MG63 (cell line): ENCODE measurements at places on chromosomes 11 and 22. TPM values are rescaled to one million over a fixed set of nuclear protein-coding genes. Genes with fewer than 3 reads are reported as not detected.

The C11orf16 gene
- total RNA-seq, result not detected in 2 replicates

The SCGB2A2 gene
- total RNA-seq, result not detected in 2 replicates

The PTPRCAP gene
- not detected in 2 replicates for total RNA-seq

The MDK gene
- total RNA-seq, result 0.82 and 2.8 TPM in 2 replicates

The E2F8 gene
- total RNA-seq, result 1.9 TPM in 2 replicates

The GDPD4 gene
- not detected in 2 replicates for total RNA-seq

The SHANK3 gene
- total RNA-seq, result 1.3 and 2.6 TPM in 2 replicates

The VSIG10L2 gene
- not detected in 2 replicates for total RNA-seq

The HBG2 gene
- not detected in 2 replicates for total RNA-seq

The GGTLC2 gene
- not detected in 2 replicates for total RNA-seq

The CDCA5 gene
- total RNA-seq, result 42.5 and 43.5 TPM in 2 replicates

The DEFB131B gene
- not detected in 2 replicates for total RNA-seq

- no peak for DNase-seq
Measured at GRCh38 chr22:25540908-25541660, 23.4 kb upstream of the GRK3 start.

- DNase-seq, result peak; percentile 89
Measured at GRCh38 chr11:70517988-70518907, 119.9 kb downstream of the CTTN start.

DNA sequence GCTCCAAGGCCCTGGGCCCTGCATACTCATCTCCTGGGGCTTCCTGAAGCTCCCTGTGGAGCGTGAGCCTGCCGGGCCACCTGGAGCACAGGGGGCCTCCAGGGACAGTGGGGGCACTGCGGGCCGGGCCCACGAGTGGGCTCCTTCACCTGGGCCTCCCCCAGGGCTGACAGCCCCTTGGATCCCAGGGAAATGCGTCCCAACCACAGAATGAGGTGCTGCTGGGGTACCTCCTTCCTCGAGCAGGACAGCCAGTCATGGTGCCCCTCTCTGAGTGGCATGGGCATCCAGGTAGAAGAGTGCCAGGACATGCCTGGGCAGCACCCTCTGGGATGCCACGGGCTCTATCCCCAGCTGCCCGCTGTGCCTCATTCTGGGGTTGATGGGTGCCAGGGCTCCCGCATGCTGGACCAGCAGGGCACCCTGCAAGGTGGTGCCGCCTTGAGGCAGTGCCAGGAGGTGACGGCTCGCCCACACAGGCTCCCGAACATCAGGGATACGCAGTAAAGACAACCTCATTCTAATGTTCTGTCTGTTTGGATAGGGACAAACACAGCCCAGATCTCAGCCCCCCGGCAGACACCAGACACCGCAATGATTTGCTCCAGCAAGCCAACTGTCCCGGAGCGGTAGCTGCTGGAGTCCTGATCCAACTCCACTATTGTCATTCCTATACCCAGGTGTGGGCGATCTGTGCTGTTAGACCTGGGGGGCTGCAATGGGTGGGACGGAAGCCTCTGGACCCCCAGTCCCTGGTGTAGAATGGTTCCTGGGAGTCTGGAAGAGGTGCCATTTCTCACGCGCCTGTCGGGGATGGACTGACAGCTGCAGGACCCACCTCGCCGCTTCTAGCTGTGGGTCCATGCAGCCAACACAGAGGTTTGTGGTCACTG is 25.8 kb downstream of the KRTAP5-5 start:
- DNase-seq, result no peak

DNA sequence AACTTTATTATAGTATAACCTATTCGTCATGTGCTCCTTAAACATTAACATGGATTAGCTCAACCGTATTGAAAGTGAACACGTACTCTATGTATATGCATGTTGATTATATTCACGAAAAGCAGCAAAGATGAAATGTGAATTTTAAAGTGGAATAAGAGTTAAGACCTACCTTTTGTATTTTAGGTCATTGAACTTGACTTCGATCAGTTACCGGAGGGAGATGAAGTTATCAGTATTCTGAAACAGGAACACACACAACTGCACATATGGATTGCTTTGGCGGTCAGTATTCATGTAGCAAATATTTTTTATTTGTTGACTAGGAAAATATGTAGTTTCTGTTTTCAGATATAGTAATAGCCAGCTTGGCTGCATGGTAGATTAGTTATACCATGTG is 1.4 kb downstream of the CTR9 start:
- no peak for DNase-seq

- DNase-seq, result peak; percentile 96
Measured at GRCh38 chr11:44564670-44565210, 723 bp upstream of the CD82 start.

DNA sequence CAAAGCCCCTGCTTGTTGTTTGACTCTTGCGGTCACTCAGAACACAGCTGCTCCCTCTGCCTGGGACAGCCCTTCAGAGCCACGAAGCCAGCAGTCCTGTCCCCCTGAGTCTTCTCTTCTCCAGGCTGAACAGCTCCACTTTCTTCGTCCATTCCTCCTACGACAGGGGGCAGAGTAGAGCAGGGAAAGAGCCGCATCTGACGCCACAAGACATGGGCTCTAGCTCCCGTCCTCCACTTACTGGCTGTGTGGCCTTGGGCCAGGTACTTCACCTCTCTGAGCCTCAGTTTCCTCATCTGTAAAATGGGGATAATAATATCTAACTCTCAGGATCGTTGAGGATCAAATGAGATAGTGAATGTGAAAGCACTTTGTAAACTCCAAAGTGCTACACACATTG is 29.9 kb downstream of the CHRDL2 start:
- DNase-seq, result no peak

- DNase-seq, result no peak
Measured at GRCh38 chr11:58625826-58626460, 3.5 kb downstream of the CNTF start.

DNA sequence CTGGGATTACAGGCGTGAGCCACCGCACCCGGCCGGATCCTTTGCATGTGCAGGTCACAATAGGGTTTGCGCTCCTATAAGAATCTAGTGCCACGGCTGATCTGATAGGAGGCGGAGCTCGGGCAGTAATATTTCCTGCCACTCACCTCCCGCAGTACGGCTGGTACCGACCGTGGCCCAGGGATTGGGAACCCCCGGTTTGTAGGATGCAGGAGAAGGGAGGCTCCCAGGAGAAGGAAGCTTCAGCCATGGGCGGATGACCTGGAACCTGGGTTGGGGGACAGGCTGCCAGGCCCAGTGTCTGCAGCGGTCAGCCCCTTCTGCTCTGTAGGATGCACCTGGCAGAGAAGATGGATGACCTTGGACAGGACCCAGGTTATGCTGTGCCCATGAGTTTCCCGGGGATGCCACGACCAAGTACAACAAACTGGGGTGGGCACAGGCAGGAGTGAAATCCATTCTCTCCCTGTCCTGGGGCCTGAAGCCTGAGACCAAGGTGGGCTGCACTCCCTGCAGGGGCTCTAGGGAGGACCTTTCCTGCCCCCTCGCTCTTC is 818.9 kb downstream of the BRD1 start:
- no peak for DNase-seq

- no peak for DNase-seq
Measured at GRCh38 chr11:131121426-131122333, 205.4 kb upstream of the SNX19 start.

GRCh38 chr11:71331631-71332030 is 79.3 kb upstream of the SHANK2 start:
- no peak for DNase-seq

DNA sequence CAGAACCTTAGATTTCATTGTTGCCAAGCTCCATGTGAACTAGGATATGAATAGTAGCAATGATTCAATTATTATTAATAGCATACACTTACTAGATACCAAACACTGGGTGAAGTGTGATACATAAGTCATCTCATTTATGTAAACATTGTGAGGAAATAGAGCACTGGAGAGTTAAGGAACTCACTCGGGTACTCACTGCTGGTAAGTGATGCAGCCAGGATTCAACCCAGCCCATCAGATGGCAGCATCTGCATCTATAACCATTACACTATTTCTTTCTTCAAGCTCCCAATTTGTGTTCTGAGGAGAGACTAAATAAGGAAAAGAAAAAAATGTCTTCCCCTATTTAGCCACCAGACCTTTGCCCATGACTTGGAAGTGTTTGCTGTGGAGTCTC is 10.2 kb upstream of the ALG8 start:
- peak; percentile 73 for DNase-seq

DNA sequence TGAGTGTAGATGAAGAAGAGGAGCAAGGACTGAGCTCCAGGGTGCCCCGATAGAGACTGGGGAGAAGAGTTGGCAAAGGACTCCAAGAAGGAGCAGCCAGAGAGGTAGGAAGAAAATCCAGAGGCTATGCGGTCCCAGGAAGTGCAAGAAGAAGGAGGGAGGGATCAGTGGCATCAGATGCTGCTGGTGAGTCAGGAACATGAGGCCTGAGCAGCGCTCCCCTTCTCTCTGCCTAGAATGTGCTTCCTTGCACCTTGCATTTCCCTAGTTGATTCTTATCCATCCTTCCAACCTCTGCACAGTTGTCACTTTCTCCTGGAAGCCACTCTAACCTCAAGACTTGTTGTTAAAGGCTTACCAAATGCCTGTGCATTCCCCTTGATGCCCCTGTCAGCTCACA is 21.3 kb downstream of the KCNC1 start:
- no peak for DNase-seq

- no peak for DNase-seq
Measured at GRCh38 chr11:101993172-101993571, 54.1 kb upstream of the CFAP300 start.

GRCh38 chr22:40509401-40510134 is 127.0 kb downstream of the MRTFA start:
- peak; percentile 16 for DNase-seq
